Stimulated activated naive CD8-positive, alpha-beta T cell treated with anti-CD3 and anti-CD28 coated beads, Interleukin-15, amount 100 ng/mL, for 72 hours (primary cell): ENCODE measurements at places on chromosomes 7 and 10.

GRCh38 chr10:127813290-127813689 is 76.3 kb downstream of the FOXI2 start:
- DNase-seq: no peak

DNA sequence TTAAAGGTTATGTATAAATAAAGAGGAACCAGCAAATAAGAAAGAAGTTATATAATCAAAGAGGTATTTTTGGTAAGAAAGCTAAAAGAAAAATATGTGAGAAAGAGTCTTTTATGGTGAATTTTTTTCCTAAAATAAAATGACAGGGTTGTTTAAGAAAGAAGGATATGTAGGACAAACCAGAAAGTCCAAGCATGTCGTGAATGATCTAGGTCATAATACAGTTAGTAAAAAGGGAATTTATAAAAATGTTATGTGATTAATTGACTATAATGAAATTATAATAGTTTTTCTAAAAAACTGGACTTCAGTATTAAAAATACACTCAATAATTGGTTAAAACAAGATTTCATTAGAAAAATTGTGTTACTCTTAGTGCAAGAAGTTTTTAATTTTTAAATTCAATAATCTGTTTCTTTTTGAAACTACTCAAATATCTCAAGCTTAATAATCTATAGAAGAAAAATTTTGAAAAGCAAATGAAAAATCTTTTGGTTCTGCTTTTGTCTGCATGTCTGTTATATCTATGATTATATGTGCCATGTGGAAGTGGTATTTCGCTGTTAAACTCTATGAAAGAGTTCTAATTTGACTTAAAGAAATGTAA is 23.3 kb downstream of the AVL9 start:
- DNase-seq: no peak

DNA sequence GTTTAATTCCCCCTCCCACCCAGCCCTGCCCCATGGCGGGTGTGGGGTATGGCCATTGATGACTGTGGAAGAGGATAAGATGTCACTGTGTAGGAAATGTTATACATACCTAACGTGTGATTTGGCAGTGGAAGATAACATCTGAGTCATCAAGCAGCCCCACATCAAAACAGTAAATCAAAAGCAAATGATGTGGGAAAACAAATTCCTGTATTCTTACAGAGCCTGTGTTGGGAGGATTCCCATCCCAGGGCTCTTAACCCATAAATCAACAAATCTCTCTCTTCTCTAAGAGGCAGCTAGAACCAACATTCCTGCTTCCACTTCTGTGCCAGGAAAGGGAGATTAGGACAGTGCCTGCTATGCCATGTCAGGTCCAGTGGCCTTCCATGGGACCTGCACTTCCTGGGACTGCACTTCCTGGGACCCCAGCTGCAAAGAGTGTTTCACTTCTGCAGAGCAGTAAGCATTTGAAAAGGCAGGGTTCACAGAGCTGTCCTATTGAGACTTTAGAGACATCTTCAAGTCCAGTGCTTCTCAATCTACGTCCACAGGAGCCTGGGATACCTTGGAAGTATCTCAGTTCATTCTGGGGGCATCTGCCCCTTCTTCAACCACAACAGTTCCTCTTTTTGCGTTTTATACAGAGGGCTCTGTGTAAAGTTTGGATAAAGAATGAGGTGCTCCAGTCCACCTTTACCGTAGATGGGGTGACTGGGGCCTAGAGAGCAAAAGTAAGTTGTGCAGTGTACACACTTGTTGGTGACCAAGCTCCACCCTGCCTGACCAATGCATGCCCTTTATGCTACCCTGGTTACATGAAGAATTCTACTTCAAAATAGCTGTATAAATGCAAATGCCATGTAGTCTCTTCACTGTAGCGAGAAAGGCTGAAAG is 45.7 kb downstream of the ATXN7L1 start:
- DNase-seq: no peak

DNA sequence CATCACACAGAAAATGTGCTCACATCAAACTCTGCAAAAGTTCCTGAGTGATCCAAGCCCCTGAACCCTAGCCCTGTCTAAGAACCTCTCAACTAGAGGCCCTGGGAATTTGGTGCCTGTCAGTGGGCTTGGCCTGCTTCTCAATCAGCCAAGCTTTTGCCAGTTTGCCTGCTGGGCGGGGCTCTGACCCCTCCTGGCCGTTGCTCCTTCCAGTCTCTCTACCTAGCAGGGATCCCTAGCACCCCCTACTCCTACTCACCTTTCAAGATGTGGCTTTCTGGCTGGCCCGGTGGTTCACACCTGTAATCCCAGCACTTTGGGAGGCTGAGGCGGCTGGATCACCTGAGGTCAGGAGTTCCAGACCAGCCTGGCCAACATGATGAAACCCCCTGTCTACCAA is 2.1 kb downstream of the KLRG2 start:
- no peak for DNase-seq

GRCh38 chr10:124995605-124996004 is 53.7 kb downstream of the ZRANB1 start:
- DNase-seq: no peak

- DNase-seq: no peak
Measured at GRCh38 chr7:491958-492713, 27.5 kb downstream of the PDGFA start.

GRCh38 chr7:147438216-147438615 is 1152.3 kb upstream of the C7orf33 start:
- DNase-seq: no peak

DNA sequence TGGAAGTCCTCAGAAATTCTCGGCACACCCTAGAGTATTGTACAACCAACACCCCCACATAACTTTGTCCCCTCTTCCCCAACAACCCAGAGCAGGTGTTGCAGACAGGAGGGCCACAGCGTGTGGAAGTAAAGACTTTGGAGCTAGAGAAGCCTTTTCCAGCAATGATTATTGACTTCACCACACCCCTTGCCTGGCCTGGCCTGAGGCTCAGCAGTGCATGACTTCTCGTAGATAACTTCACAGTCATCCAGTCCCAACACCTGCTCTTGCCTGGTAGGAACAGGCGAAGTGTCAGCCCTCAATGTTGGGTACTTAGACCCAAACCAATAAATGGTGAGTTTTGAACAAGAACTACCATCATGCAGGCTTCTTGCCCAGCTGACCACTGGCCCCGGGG is 36.7 kb downstream of the GOT1 start:
- DNase-seq: no peak

- DNase-seq: no peak
Measured at GRCh38 chr7:11911900-11912299, 79.9 kb upstream of the THSD7A start.

DNA sequence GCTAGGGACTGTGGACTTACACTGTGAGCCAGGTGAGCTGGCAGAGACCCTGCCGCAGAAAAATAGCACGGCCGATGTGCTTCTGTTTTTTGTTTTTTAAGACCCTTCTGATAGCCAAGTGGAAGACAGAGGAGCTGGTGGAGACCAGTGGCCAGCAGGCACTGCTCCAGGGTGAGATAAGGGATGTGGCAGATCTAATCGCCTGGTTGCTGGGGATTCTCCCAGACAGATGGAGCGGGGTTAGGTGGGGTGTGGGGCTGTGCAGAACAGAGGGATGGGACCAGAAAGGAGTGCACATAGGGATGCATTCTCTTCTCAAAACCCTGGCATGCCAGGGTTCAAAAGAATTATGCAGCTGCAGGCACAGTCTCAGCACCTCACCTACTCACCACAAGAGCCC is 82.2 kb downstream of the VOPP1 start:
- DNase-seq: no peak
